ENCODE measurements at places on chromosomes 11 and 22.

DNA sequence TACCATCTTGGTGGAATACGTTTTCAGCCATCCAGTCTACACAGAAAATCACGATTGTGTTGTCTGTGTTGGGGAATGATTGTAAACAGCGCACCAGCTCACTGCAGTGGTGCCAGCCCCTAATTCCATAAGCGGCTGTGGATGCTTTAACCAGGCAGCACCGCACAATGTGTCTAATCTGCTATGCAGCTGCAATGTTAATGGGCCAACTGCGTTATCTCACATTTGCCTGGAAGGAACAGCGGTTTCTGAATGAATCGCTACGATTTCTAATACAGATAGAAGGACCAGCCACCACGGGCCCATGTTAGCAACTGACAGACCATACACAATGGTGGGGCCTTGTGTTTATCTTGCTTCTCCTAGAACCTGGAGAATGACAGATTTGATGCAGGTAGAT is 384.5 kb upstream of the KIRREL3 start:
- no peak for DNase-seq

GRCh38 chr22:27801202-27801615 is 347 bp downstream of the MN1 start:
- DNase-seq, result peak; percentile 24

DNA sequence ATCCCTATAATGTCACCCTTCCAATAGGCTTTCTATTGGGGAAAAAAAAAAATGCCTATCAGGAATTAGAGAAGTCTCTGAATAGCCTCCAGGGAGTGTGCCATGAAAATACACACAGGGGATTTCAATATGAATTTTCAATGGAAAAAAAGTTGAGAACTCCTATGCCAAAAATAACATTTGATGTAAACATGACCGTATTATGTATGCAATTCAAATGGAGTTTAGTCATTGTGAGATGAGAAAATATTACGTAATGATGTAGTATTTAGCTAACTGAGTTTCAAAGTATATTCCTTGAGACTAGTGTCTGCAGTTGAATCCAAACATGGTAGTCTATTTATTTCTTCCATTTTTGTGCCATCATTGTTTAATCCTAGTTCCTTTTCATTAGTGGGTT is 182.3 kb downstream of the BLID start:
- no peak for DNase-seq

GRCh38 chr11:61919705-61920631 is 2.6 kb upstream of the RAB3IL1 start:
- no peak for DNase-seq

- no peak for DNase-seq
Observed at GRCh38 chr11:112368381-112368780, 107.7 kb upstream of the PLET1 start.

GRCh38 chr11:9947231-9947864 is 283.5 kb downstream of the SWAP70 start:
- no peak for DNase-seq

DNA sequence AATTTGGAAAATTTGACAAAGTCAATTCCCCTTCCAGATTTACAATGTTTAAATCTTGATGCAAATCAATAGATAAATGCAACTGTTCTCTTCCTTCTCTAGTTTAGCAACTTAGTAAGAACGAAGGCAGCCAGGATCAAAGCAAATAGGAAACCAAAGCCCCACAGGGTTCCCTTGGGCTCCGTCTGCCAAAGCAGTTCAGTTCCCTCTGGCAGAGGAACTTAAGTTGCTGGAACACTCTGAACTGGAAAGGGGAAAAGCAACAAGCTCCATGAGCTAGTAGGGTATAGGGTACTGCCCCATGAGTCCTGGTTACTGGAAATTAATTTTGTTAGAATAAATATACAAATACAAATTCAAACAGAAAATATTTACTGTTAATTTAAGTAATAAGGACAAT is 91.3 kb downstream of the RELT start:
- DNase-seq, result no peak

DNA sequence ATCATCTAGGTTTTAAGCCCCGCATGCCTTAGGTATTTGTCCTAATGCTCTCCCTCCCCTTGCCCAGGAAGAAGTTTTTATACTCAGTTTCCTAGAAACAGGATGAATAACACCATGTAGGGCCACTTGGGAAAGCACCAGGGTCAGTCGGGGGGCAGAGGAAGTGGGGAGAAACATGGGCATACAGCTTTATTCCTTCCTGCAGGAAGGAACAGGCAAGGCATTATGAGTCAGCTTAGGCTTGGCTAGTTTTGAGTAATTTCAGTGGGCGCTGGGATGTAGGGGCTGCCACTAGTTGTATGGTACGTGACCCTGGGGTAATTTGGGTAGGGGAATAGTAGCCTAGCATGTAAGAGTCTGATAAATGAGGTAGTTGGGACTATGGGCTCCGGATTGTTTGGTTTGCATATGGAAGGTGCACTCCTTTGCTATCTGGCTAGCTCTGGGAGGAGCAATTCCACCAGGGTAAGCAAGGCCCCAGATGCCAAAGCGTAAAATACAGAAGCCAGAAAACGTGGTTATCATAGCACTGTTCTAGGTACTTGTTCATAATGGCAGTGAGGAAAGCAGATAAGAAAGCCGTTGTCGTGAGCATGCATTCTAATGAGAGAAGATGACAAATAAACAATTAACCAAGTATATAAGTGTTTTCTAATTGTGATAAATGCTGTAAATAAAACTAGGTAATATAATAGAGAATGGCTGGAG is 24.8 kb downstream of the ACER3 start:
- no peak for DNase-seq

DNA sequence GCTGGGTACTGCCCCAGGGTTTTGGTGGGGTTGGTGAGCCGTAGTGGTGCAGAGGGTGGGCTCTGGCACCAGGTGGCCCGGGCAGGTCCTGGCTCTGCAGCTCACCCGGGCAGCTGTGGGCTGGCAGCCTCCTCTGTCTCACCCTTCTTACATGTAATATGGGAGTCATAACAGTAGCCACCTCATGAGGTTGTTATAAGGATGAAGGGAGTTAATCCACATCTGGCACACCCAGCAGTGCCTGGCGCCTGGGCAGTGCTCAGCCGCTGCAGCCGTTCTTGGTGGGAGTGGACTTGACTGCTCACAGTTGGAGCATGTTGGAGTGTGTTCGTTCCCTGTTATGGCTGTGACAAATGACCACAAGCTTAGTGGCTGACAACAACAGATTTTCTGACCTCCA is 28.7 kb downstream of the IGHMBP2 start:
- DNase-seq, result no peak
